ENCODE measurements at places on chromosomes 7 and 10.

DNA sequence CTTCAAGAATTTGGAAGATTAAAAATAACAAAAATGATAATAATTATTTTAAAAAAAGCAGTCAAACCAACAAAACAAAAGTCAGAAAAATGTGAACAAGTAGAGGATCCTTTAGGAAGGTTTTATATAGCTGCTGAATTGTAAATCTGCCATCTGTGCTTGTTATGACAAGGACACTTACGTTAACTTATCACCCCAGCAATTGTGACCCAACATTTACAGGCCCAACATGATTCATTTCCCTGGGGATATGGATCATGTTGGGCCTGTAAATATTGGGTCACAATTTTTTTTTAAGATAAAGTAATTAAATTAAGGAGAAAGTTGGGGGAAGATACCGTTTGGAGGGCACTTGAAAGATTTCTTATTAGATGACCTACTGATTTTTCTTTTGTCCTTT, 261.4 kb upstream of the HABP2 start:
- no peak for DNase-seq

DNA sequence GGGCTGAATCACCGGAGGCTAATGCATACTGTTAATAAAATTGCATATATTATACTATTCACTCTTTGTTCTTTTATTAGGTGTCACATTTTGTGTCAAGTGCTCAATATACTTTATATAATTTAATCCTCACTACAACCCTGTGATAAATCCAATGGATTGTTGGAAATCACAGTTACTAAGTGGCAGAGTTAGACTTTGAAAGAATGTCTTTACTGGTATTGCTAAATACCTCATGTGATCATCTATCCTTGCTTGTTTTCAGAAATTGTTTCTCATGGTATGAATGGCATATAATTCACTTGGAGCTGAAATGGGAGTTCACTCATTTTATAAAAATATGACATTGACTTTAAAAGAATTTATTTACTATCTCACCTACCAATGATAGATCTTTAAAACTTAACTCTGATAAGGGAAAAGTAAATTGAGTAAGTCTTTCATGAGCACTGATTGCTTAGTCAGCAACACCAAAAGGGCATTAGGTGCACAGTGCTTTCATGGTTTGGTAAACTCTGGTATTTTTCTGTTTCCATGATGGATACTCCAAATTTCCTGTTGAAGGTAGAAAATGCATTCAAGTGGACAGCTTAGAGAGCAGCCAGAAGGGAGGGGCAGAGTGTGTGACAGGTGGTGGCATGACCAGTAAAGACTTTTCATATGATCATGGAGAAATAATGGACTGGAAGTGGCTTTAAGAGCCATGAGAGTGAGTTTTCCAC, 22.6 kb downstream of the ENKUR start:
- no peak for DNase-seq

GRCh38 chr10:71753091-71753959, 20.0 kb downstream of the VSIR start:
- DNase-seq, result peak; percentile 44

DNA sequence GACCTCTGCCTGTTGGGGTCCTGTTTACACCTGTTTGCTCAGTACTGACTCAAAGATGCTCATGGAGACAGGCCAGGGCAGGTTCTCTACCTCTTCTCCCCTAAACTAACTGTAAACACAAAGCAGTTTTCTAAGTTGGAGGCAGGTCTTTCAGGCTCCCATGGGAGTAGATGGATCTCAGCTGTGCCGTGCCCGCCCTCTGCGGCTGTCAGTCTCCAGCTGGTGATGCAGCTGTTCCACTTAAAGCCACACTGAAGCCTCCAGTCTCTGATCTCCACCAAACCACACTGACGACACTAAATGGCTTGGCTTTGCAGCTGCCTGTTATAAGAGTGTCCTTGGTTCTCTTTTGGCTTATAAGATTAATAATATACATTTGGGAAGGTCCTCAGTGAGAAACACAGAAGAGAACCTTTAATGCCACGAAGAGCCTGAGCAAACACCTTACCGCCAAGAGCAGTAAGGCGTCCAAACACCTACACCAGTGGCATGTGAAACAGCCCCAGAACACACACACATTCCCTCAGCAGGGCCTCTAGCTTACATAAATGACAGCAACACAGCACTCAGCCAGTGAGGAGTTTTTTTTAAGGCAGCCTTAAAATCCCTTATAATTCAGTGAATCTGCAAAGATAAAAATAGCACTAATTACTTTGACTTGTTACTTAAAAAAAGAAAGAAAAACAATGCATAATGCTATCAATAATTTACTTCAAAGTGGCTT, 60.4 kb upstream of the KCNIP2 start:
- no peak for DNase-seq

DNA sequence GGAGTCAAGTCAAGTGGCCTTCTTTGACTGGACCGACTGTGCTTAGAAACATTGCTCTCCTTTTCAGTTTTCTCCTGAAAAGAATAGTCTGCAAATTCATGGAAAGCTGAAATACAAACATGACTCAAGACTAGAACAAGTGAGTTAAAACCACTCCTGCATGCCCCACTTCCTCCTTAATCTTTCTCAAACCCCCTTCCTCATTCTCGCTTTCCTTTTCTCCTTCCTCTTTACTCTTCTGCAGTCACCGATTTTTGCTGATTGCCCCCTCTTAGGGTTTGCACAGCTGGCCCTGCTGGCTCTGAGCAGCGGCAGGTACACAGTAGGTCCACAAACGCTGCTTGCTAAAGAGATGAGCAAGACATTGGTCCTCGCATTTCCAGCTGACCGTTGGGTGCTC, 34.8 kb upstream of the MKI67 start:
- no peak for DNase-seq

All from HuH-7.5 (cell line).